Placental pericyte (primary cell): ENCODE measurements at places on chromosomes 5 and 9. TPM values are rescaled to one million over a fixed set of nuclear protein-coding genes. Genes with fewer than 3 reads are reported as not detected.

The SHOC1 gene
- total RNA-seq, result under 0.01 and 0.14 TPM in 2 replicates

The SLC6A3 gene
- total RNA-seq, result not detected in 2 replicates

The OLFM1 gene
- 0.14 and 0.44 TPM in 2 replicates for total RNA-seq

The TTC23L gene
- total RNA-seq, result not detected in 2 replicates

The TMEM215 gene
- not detected in 2 replicates for total RNA-seq

The POLR3G gene
- total RNA-seq, result 1.1 and 5.0 TPM in 2 replicates

The PCDHGC3 gene
- total RNA-seq, result 81.9 and 107 TPM in 2 replicates

The IFNK gene
- total RNA-seq, result not detected in 2 replicates

The PLPP7 gene
- 4.3 and 5.5 TPM in 2 replicates for total RNA-seq

The FBP2 gene
- not detected in 2 replicates for total RNA-seq

The CEP78 gene
- total RNA-seq, result 4.2 and 32.4 TPM in 2 replicates
